Stimulated activated CD8-positive, alpha-beta memory T cell treated with anti-CD3 and anti-CD28 coated beads, Interleukin-7, amount 100 ng/mL, for 1 hour (primary cell): ENCODE measurements at places on chromosomes 2 and 18.

- no peak for DNase-seq
These were observed 8.2 kb downstream of the GDF7 start for GRCh38 chr2:20674974-20675679.

DNA sequence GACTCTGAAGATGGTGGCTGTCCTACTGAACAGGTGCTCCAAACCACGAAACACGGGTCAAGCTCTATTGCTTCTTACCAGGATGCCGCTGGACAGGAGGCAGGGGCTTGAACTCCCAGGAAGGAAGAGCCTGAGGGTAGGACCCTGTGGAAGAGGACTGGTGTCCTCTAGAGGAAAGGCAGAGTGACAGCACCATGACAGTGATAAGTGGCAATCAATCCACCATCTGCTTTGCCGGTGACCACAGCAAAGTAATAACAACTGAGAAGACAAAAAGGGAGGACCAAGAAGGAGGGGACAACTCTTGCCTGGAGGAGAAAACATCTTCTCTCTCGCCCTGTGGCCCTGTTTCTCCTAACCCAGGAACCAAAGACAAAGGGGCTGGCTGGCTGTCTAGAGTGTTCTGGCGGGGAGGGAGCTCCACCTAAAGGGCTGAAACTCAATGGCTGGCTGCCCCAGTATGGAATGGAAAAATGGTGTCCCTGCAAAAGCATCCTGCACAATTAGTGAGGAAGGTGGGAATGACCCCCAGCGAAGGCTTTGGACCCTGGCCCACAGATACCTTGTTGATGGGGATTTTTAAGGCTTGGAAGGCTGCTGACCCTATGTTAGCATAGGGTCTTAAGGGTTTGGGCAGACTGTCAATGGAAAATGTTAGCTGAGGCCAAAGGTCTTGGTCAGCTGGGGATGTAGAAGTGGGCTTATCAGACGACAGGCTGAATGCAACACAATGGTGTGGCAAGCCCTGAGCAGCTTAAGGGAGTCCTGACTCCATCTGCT lies 35.4 kb downstream of the PROC start:
- no peak for DNase-seq

GRCh38 chr2:187055463-187055862 lies 206.5 kb upstream of the ZSWIM2 start:
- no peak for DNase-seq

DNA sequence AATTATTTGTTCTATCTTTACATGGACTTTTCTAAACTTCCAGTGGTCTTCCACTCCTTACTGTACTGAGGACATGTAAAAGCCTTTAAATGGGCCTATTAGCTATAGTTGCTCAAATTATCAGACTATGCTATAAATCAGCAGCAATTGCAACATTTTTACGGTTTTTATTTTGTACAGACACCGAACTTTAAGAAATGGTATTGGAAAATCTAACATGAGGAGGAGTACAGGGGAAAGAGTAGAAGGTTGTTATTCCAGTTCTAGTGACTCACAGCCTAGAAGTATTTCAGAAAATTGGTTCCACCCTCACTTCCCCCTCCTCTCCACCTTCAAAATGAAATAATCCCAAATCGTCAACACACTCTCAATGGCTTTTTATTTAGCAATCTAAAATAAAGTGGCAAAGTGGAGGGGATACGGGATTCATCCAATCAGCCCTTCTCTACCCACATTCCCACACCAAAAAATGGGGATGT lies 1.1 kb downstream of the NCKAP1 start:
- DNase-seq: no peak

DNA sequence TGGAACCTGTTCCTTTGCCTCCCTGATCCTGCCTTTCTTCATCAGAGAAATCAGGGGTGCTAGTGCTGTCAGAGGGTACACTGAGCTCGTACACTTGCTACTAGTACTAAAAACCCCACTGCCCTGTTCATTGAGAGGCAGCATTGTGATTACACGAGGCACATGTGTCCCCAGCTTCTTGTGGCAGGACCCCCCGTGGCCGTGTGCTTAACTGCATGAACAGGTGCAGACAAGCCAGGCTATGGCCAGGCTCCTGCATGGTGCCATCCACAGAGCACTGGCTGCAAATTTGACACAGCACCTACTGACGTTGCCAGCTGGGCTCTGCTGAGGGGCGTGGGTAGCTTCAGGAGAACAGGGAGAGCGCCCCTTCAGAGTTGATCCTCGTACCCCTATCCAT lies 248.4 kb downstream of the GLI2 start:
- DNase-seq: no peak
